Hepatocyte (in vitro differentiated cells): ENCODE measurements at places on chromosomes 5 and 9. TPM values are rescaled to one million over a fixed set of nuclear protein-coding genes. Genes with fewer than 3 reads are reported as not detected.

- DNase-seq: no peak
Observed at GRCh38 chr5:137385064-137385463, 114.1 kb downstream of the SPOCK1 start.

- peak; percentile 56 for DNase-seq
Observed at GRCh38 chr9:108040783-108041182, 551.2 kb upstream of the KLF4 start.

- DNase-seq: peak; percentile 20
Observed at GRCh38 chr5:10831419-10831818, 70.4 kb upstream of the DAP start.

The ZNF367 gene
- 3.3 and 3.6 TPM in 2 replicates for total RNA-seq
